ENCODE measurements at places on chromosomes 11 and 22. TPM values are rescaled to one million over a fixed set of nuclear protein-coding genes. Genes with fewer than 3 reads are reported as not detected.

Gene ABCC8
- not detected for total RNA-seq

Gene BDNF
- 2.8 TPM for total RNA-seq

Gene XKR3
- total RNA-seq, result 0.17 TPM

Gene ALDH3B2
- total RNA-seq, result not detected

Gene PHETA2
- total RNA-seq, result 0.27 TPM

Gene LMO2
- total RNA-seq, result 0.66 TPM

GRCh38 chr22:37254867-37255233 lies 10.8 kb upstream of the RAC2 start:
- no peak overlapping the region for H3K27ac ChIP-seq
- peak; percentile 50 for DNase-seq
- H3K27me3 ChIP-seq, result no peaks in the 10 kb centered on the region
- H3K4me3 ChIP-seq, result no peak overlapping the region

DNA sequence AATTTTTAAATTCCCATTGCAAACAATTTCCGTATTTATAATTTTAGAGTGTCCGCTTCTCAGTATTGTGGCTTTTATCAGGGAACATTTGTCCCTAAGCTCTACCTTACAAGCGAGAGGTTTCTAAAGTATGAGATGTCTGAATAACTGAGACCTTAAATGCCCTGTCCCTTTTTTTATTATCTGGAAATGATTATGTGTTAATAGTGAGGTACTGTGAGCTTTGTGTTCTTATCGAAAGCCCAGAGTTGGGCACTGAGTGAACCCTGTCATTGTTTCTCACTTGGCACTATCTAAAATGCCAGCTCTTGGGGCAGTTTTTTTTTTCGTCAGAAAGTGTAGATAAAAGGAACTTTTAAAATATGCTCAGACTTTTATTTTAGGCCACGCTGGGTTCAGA lies 9.5 kb downstream of the CTTN start:
- no peak overlapping the region for H3K4me3 ChIP-seq
- H3K36me3 ChIP-seq, result peaks cover 87% of the 10 kb centered on the region
- H3K27ac ChIP-seq, result no peak overlapping the region
- DNase-seq, result no peak

DNA sequence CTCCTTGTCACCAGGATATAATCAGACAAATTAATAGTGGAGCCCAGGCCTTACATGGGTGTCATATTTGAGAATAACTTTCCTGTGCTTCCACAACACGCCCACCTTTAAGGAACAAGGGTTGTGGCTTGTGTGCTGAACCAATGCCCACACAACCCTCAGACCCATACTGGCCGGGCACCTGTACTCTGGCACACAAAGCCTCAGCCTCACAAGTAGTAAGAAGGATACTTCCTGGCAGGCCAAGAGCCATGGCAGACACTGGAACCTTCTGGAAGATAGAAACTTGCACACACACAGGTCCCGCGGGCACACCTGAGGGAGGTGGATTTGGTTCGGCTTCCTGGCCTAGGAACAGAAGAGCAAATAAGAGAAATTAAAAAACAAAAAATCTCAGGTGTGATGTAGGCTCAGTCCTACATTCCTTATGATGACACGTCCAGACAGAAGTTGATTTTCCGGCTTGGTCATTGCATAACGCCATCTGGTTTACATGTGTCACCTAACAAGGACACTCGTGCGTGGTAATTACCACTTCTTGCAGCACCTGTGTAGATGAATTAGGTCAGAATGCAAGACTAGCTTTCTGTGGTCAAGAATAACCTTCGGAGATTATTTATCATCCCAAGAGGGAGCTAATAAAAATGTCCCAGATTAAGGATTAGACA lies 5.8 kb upstream of the BRD1 start:
- no peak for DNase-seq
- H3K4me3 ChIP-seq, result no peak overlapping the region

DNA sequence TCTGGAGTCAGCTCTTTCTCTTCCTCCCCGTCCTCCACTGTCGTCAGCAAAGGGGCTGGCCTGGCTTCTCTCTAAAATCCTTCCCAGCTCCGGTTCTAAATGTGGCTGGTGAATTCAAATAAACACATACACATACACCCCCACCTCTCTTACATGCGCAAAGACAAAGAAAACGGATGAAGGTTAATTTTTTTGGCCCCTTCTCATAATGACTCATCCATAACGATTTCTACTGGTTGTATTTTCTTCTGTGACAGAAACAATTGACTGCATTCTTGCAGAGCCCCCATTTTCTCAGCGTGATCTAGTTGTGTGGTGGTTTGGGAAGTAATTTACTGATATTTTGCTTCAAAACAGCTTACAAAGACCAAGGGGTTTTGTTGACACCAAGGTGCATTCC lies 130.0 kb upstream of the NTM start:
- no peaks in the 10 kb centered on the region for H3K4me1 ChIP-seq
- no peak overlapping the region for H3K4me3 ChIP-seq
- H3K27me3 ChIP-seq, result no peaks in the 10 kb centered on the region
- DNase-seq, result no peak
- no peak overlapping the region for H3K27ac ChIP-seq

GRCh38 chr11:102230186-102230585 lies 87.1 kb upstream of the BIRC3 start:
- DNase-seq, result no peak
- H3K27ac ChIP-seq, result no peak overlapping the region
- H3K27me3 ChIP-seq, result no peaks in the 10 kb centered on the region
- peaks cover 75% of the 10 kb centered on the region for H3K36me3 ChIP-seq
- H3K4me3 ChIP-seq, result no peak overlapping the region

GRCh38 chr11:61885166-61885778 lies 6.1 kb downstream of the FADS3 start:
- peaks cover 8% of the 10 kb centered on the region for H3K36me3 ChIP-seq
- H3K27me3 ChIP-seq, result no peaks in the 10 kb centered on the region
- no peak overlapping the region for H3K4me3 ChIP-seq

DNA sequence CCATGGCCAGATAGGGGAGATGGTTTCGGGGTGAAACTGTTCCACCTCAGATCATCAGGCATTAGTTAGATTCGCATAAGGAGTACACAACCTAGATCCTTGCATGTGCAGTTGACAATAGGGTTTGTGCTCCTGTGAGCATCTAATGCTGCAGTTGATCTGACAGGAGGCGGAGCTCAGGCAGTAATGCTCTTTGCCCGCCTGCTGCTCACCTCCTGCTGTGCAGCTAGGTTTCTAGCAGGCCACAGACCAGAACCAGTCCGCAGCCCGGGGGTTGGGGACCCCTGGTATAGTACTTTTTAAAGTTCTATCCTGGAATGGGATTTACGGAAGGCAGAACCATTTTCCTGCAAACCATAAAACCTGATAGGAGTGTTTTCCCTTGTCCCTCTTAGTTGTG lies 54.6 kb downstream of the POLD3 start:
- H3K4me3 ChIP-seq, result no peak overlapping the region
- no peak for DNase-seq
- peaks cover 21% of the 10 kb centered on the region for H3K36me3 ChIP-seq
- no peaks in the 10 kb centered on the region for H3K27me3 ChIP-seq
- H3K27ac ChIP-seq, result no peak overlapping the region

- H3K4me3 ChIP-seq, result no peak overlapping the region
- peak overlapping the region; percentile 2 for H3K27ac ChIP-seq
- peaks cover 21% of the 10 kb centered on the region for H3K4me1 ChIP-seq
- DNase-seq, result no peak
- no peaks in the 10 kb centered on the region for H3K36me3 ChIP-seq
- no peaks in the 10 kb centered on the region for H3K27me3 ChIP-seq
These were observed 30.8 kb downstream of the SYTL2 start for GRCh38 chr11:85779956-85780640.

GRCh38 chr11:118921929-118922744 lies 3.6 kb downstream of the BCL9L start:
- no peaks in the 10 kb centered on the region for H3K27me3 ChIP-seq
- H3K4me1 ChIP-seq, result peaks cover 42% of the 10 kb centered on the region
- DNase-seq, result peak; percentile 93
- H3K36me3 ChIP-seq, result peaks cover 9% of the 10 kb centered on the region

DNA sequence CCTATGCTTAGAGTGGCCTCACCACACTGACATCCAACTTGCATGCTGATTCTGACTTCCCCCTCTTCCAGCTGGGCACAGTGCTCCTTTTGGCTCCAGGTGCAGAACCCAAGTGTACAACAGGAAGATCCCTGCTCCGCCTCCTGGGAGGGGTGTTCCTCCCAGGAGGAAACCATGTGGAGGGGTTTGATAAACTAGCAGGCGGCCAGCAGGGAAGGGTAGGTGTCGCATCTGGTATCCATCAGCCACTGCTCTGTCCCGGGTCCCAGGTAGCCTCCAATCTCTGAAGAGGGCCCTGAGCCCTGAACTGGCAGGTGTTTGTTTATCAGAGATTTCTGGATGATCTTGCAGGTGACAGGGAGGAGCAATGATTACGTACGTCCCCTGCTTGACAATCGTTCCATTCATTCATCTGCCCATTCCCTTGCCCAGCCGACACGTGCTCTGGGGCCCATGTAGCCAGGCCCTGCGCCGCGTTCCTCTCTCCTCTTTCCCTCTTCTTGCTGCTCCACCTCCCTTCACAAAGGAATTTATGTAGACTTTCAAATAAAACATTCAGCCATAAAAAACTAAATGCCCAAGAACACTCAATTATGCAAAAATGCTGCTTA lies 41.2 kb upstream of the MICAL2 start:
- H3K4me1 ChIP-seq, result peaks cover 48% of the 10 kb centered on the region
- no peak for DNase-seq
- no peaks in the 10 kb centered on the region for H3K36me3 ChIP-seq
- H3K27me3 ChIP-seq, result no peaks in the 10 kb centered on the region

DNA sequence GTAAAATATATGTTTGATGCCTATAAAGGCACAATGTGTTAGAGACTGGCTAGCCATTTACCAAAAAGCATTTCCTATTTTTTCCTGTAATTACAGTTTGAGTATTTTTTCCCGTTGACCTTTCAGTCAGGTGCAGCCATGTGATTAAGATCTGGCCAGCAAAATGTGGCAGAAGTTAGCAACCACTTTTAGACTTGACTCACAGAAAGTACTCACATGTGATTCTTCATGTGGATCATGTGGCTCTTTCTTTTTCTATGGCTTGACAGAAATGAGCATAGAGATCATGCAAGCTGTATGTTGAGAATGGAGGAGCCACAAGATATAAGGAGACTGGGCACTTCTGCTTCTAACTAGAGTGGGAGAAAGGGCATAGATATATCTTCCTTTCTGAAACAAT lies 27.3 kb upstream of the RAB38 start:
- no peak for DNase-seq
- H3K27ac ChIP-seq, result no peak overlapping the region
- H3K4me1 ChIP-seq, result peaks cover 6% of the 10 kb centered on the region
- no peaks in the 10 kb centered on the region for H3K27me3 ChIP-seq

DNA sequence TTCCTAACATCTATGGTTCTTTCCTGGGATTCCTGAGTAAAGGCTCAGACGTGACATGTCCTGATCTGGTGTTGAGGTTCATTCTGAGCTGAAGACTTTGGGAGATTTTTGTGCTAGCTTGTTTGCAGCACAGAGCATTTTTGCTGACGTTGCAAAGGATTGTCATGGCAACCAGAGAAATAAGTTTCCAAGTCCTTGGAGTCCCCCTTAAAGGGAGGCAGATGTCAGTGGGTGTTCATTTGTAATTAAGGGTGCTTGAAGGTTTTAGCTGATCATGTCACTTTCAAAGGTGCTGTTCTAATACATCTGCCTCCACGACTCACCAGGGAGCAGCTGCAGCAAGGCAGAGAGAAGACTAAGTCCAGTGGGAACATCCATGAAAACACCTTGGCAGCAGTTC lies 5.4 kb upstream of the SYN3 start:
- no peak overlapping the region for H3K27ac ChIP-seq
- H3K4me3 ChIP-seq, result no peak overlapping the region
- peaks cover 11% of the 10 kb centered on the region for H3K27me3 ChIP-seq
- DNase-seq, result no peak
- no peaks in the 10 kb centered on the region for H3K36me3 ChIP-seq
- H3K4me1 ChIP-seq, result no peaks in the 10 kb centered on the region

GRCh38 chr22:26806445-26807175 lies 149.2 kb downstream of the MIAT start:
- H3K4me3 ChIP-seq, result no peak overlapping the region
- DNase-seq, result no peak
- no peaks in the 10 kb centered on the region for H3K36me3 ChIP-seq
- H3K27me3 ChIP-seq, result peaks cover 18% of the 10 kb centered on the region
- H3K27ac ChIP-seq, result no peak overlapping the region
- peaks cover 8% of the 10 kb centered on the region for H3K4me1 ChIP-seq

DNA sequence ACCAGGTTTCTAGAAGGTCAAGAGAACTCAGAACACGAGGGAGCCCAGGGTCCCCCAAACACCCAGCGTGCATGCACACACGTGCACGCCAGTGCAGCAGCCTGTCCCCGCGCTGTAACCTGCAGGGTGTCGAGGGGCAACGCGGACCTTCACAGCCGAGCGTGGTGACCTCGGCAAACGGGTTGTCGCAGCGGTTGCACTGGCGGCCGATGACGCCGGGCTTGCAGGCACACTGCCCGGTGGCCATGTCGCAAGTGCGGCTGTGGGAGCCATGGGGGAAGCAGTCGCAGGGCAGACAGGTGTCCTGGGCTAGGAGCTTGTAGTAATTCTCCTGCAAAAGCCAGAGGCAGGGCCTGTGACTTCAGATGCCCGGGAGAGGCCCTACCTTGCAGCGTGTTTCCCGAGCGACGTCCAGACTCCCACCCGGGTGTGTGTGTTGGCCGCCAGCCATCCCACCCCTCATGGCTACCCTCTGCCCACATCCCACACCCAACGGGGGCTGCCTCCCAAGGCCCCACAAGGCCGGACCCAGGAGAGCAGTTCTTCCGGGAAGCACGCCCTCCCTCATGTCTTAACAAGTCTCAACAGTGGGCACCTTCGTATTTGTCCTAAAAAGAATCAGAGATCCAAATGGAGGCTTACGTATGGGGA lies 56.1 kb downstream of the TRMU start:
- no peaks in the 10 kb centered on the region for H3K27me3 ChIP-seq
- H3K4me1 ChIP-seq, result no peaks in the 10 kb centered on the region
- H3K36me3 ChIP-seq, result peaks cover 24% of the 10 kb centered on the region
- no peak overlapping the region for H3K4me3 ChIP-seq
- H3K27ac ChIP-seq, result no peak overlapping the region

- no peaks in the 10 kb centered on the region for H3K36me3 ChIP-seq
- DNase-seq, result peak; percentile 76
- no peak overlapping the region for H3K4me3 ChIP-seq
These were observed 4.3 kb upstream of the BAIAP2L2 start for GRCh38 chr22:38114484-38115398.

DNA sequence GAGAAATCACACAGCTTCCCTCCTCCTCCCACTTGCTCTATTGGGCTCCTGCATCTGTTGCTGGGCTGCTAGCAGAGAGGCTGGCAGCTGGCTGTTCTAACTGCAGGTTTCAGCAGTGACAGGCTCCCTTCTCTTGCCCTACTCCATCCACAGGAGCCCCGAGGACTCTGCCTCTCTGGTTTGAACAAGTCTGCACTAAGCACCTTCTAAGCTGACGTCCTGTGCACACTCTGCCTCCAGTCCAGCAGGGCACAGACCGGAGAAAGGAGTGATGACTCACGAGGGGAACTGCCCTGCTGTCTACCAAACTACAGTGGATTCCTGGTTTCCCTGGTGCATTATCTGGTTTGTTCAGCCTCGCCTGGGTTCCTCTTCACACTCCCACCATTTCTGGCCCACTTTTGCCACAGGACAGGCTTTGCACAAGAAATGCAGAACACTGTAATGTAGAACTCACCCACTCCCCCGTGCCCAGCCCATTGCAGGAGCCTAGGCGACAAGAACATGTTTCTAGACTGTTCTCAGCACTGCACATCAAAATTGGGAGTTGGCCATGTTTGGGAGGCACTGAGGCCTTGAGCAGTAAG lies 26.0 kb downstream of the IL10RA start:
- no peak overlapping the region for H3K27ac ChIP-seq
- H3K4me1 ChIP-seq, result peaks cover 8% of the 10 kb centered on the region
- no peak overlapping the region for H3K4me3 ChIP-seq
- peaks cover 15% of the 10 kb centered on the region for H3K27me3 ChIP-seq
